ENCODE measurements at places on chromosomes 13 and 19.

DNA sequence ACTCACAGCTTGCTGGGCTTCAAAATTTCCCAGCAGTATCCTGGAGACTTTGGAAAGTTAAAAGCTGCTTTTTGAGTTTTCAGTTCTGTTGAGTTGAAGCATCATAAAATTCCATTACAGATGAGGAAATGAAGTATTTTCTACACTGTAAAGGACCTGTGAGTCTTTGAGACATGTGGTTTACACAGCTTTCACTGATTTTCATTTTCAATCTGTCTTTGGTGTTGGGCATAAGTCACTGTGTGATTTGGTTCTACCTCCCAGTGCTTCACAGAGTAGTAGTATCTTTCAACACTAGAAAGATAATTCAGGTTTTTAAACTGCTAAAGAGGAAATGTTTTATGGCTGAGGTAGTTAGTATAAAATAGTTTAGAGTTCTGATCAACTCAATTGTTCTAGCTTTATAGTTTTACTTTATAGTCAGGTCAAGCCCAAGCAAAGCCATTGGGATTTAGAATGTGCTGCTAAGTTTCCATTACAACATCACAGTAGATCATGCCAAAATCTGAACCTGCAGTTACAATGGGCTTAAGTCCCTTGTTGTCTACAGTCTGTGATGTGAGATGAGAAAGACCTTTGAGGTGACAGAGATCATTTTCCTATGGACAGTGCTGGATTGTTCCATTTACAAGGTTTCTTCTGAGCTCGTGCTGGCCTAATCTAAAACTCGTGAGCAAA, 161.6 kb downstream of the FLT1 start:
- DNase-seq, result no peak

- no peak for DNase-seq
These were observed 12.8 kb downstream of the CAPS start for GRCh38 chr19:5926641-5927440.

- peak; percentile 1 for DNase-seq
These were observed 608.3 kb downstream of the PCDH17 start for GRCh38 chr13:58239774-58240268.

DNA sequence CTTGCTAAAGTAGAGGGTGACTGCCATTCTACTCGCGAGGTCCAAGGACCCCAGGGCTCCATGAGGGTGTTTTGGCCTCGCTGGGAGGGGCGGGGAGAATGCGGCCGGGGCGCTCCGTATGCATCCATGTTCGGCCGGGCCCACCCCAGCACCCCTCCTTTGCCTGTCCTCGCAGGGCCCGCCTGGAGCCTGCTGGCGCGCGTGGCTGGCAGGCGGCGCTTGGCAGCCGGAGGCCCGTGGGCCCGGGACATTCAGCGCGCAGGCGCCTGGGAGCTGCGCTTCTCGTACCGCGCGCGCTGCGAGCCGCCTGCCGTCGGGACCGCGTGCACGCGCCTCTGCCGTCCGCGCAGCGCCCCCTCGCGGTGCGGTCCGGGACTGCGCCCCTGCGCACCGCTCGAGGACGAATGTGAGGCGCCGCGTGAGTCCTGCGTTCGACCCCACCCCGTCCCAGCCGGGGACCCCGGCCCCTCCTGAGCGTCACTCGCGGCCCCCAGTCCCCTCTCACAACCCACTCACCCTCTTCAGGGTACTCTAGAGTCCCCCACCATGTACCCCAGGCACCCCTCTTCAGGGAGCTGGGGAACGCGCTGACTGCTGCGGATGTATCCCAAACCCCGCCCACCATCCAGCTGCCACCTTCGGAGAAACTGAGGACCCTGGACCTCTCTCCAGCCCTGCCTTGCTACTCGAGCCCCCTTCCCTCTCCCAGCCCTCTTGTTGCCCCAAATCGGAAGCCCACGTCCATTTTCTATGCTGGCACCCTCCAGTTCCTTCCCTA, 4.1 kb downstream of the DLL3 start:
- DNase-seq, result peak; percentile 44

GRCh38 chr13:112444416-112445399, 68.6 kb downstream of the SPACA7 start:
- DNase-seq, result no peak

- no peak for DNase-seq
These were observed 25.5 kb downstream of the TSSK6 start for GRCh38 chr19:19489804-19490204.

DNA sequence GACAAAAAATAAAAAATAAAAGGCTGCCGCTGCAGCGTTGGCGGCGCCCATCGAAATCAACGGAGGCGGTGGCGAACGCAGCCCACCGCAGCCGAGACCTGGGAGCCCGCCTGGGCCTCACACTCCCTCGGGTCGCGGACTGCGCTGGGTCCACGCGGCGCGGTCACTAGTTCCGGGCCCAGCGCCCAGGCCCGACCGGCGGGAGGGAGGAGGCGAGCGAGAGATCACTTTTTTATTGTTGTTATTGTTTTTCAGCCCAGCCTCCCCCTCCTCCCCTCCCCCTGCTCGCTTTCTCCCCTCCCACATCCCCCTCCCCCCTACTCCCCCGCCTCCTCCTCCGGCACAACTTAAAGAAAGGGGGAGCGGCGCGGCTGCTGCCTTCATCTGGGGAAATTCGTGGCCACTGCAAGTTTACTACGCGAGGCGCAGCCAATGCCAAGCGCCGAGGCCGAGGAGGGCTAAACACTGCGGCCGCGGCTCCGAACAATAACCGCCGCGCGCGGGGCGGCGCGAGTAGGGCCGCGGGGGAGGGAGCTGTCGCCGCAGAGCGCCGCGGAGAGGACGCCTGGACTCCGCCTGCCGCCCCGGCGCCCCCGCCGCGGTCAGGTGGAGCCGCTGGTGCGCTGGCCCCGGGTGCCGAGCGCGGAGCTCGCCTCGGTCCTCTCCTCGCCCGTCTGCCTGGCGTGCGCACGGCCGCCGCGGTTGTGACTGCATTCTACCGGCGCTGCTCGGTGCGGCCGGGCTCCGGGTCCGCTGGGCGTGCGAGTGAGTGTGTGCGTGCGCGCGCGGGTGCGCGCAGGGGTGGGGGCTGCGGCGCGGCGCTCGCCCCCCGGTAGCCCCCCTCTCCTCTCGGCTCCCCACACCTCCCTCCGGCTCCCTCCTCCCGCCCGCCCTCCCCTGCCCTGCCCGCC, 505 bp upstream of the ZIC2 start:
- DNase-seq, result peak; percentile 84

GRCh38 chr13:45255247-45255987, 54.6 kb upstream of the KCTD4 start:
- DNase-seq, result no peak

GRCh38 chr19:19214159-19214490, 2.4 kb downstream of the NCAN start:
- no peak for DNase-seq

DNA sequence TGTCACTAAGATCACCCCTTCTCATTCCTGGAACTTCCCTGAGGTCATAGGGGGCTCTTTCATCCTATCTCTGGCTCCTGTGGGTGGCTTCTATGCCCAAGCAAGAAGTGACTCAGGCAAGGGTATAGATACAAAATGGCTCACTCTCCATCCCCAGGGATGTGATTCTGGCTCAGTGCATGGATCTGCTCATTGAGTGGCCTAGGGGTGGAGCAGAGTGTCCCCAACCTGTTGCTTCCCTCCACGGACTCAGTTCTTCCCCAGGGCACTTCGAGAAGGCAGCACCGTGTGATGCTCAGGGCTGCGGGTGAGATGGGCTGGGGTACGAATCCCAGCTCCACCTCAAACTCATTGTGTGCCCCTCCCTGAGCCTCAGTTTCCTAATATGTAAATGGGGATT, 136.4 kb downstream of the PTPRS start:
- no peak for DNase-seq

DNA sequence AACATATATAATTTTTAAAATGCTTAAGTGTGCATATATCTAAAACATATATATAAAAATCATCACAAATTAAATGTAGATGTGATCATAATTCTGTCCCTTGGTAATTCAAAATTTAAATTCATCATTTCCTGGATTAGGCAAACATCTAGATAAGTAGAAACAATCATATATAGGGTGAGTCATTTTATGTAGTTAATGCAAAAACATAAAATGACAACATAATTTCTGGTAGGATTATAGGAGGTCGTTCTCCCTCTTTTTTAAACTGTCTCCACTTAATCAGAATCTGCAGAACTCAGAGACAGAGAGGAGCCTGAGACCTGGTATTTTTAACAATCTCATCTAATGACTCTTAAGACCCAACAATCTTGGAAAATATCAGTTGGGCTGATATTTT, 333.4 kb downstream of the KCTD12 start:
- DNase-seq, result no peak

DNA sequence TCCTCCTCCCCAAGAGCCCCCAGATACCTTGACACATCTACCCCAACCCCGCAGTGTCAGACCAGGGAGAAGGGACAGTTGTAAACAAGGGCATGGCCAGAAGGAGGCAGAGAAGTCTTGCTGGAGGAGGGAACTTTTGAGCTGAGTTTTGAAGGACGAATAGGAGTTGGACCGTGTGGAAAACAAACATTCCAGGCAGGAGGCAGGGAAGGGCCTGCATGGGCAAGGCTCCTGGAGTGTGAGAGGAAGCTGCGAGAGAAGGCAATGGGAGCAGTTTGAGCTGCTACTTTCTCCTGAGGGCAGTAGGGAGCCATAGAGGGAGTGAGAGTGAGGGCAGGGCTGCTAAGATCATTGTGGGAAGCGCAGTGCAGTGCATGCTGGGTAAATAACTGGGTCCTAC, 23.3 kb downstream of the IL12RB1 start:
- DNase-seq, result peak; percentile 54

Measured in cerebellar cortex (tissue), 1 donor.